ENCODE measurements at places on chromosomes 5 and 9. TPM values are rescaled to one million over a fixed set of nuclear protein-coding genes. Genes with fewer than 3 reads are reported as not detected.

GRCh38 chr5:157912621-157913325, 53.8 kb upstream of the CLINT1 start:
- DNase-seq = no peak

DMRT3 gene
- total RNA-seq = 0.24 TPM

- DNase-seq = no peak
Observed at GRCh38 chr9:107292821-107293542, 9.9 kb downstream of the RAD23B start.

DNA sequence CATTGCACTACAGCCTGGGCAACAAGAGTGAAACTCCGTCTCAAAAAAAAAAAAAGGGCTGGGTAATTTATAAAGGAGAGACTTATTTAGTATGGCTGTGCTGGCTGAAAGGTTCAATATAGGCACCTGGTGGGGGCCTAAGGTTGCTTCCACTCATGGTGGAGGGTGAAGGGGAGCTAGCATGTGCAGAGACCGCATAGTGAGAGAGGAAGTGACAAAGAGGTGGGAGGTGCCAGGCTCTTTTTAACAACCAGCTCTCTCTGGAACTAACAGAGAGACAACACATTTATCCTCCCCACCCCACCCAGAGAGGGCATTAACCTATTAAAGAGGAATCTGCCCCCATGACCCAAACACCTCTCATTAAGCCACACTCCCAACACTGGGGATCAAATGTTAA, 28.9 kb upstream of the SERINC5 start:
- no peak for DNase-seq

DNA sequence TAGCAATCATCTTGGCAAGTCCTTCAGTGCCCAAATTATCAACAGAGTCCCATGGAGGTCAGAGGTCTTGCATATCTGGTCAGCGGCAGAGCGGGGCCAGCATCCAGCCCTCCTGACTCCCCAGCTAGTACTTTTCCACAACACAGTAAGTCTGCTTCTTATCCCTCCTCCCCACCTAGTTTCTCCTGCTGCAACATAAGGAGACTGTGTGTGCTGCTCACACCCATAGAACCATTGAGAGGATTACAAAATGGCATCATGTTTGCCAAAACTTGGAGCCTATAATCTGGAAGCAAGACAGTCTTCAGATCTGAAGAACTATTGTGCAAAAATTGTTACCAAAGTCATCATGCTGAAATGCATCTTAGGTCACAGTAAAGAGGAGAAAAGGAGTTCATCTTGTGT, 125.8 kb upstream of the ZNF366 start:
- DNase-seq = no peak

- DNase-seq = peak; percentile 60
Observed at GRCh38 chr9:97845130-97845529, 7.9 kb upstream of the FOXE1 start.

DNA sequence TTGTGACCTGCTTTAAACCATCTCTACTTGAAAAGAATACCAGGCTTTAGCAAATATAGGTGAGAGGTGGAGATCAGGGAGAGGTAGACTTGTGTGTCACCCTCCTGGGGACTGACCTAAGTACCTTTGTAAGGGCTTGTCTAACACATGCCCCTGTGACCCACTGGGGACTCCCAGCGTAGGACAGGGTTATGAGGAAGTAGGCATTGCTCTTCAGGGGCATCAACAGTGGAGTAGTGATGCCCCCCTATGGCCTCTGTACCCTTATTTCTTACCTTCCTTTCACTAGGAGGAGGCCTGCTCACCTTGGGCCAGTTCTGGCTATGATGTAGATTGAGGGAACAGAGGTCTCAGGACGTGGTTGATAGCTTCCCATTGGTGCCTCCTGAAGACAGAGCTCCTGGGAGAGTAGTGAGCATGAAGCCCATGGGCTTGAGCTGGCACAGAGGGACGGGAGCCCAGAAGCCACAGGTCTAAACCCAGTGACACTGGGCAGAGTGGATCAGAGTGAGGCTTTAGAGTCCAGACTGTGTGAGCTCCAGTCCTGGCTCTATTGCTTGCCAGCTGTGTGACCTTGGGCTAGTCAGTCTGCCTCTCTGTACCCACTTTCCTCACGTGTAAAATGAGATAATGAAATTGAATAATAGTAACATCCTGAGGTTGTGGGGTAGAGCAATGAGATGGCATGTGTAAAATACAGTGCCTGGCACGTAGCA, 191.7 kb downstream of the AOPEP start:
- DNase-seq = no peak

GRCh38 chr5:126339215-126339805, 83.9 kb upstream of the GRAMD2B start:
- peak; percentile 72 for DNase-seq

MAMDC2 gene
- total RNA-seq = 4.2 TPM

PCDHGB6 gene
- total RNA-seq = 0.33 TPM

DNA sequence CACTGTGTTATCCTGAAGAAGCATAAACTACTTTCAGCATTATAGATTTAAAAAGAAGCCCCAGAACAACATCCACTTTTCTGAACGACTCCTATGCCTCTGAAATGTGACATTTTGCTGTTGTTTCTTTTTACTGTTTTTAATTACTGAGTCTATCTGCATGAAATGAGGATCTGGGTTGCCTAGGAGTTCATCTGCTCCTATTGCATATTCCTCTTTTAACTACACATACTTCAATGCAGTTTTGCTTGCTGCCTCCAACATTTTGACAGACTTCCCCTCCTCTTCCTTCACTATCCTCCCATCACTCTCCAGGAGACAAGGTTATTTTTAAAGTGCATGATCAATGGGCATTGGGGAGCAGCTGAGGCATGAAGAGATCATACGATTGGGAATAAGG, 164.5 kb downstream of the TMC1 start:
- no peak for DNase-seq

DNA sequence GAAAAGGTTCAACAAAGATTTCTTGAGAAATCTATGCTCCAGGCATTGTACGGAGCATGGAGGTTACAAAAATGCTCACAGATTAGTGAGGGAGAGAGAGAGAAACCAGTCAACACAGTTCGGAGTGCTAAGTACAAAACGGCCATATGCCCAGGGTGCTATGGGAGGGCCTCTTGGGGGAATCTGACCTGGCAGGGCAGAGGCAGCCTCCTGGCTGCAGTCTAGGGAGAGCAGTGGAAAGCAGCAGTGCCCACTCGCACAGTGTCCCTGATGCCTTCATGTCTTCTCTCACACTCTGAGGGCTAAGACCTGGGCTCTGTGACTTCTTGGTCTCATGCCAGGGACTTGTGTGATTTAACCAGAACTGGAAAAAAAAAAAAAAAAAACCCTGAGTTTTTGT, 29.8 kb upstream of the SMC5 start:
- no peak for DNase-seq

- DNase-seq = no peak
Observed at GRCh38 chr9:118561051-118561450, 808.2 kb downstream of the BRINP1 start.

MCIDAS gene
- 1.3 TPM for total RNA-seq

GRCh38 chr5:170254056-170254455, 21.3 kb downstream of the C5orf58 start:
- DNase-seq = peak; percentile 41

DNA sequence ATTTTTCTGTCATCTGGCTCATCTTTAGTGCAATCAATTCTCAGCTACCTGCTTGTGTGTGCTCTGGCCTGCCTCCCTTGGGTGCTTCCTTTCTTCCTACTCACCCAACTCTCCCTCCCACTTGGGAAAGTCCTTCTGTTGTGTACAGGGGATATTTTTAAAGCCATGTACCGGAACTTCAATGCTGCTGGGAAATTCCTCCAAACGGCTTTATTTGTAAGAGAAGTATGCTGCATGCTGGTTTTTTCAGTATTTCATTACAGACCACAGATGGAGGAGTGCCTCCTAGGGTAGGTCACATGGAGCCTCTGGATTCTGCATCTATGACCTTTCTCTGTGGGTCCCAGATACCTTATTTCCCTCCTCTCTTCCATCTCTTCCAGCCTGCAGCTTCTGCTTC, 5.4 kb upstream of the HMHB1 start:
- DNase-seq = no peak

CIZ1 gene
- 60.6 TPM for total RNA-seq

PLPPR1 gene
- total RNA-seq = not detected

GRCh38 chr5:1172007-1172581, 29.3 kb upstream of the SLC6A19 start:
- DNase-seq = no peak

GRCh38 chr5:179795049-179795862, 1.5 kb downstream of the LTC4S start:
- no peak for DNase-seq

- peak; percentile 31 for DNase-seq
Observed at GRCh38 chr5:33379757-33380156, 61.0 kb upstream of the TARS1 start.

NUDT2 gene
- total RNA-seq = 67.4 TPM

PFDN1 gene
- 201 TPM for total RNA-seq

PCDHGC5 gene
- 3.7 TPM for total RNA-seq

DNA sequence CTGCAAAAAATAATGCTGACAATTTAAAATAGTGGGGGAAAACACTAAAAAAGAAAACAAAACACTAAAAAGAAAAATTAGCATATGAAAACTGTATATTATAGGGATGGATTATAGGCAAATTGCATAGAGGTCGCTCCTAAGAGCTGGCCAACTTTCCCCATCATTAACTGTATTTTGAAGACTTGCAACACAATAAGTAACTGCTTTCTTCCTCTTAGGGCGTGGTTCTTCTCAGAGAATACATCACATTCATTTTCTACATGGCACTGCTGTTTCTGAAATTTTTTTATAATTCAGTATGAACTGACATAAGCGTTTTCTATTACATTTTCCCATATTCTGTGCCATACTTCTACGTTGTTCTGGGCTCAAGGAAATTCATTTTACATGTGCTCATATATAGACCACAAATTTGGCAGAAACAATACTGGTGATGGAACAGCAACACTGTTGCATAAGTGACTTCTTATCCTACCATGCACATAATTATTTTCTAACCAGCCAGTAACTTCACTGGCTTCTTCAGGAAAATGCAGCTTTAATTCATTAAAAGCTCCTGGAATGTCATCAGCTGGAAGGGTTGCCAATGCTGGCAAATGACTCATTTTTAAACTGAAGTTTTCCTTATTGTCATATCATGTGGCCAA, 171.2 kb upstream of the DMAC1 start:
- no peak for DNase-seq

- DNase-seq = no peak
Observed at GRCh38 chr9:27703216-27703980, 130.1 kb upstream of the C9orf72 start.

DNA sequence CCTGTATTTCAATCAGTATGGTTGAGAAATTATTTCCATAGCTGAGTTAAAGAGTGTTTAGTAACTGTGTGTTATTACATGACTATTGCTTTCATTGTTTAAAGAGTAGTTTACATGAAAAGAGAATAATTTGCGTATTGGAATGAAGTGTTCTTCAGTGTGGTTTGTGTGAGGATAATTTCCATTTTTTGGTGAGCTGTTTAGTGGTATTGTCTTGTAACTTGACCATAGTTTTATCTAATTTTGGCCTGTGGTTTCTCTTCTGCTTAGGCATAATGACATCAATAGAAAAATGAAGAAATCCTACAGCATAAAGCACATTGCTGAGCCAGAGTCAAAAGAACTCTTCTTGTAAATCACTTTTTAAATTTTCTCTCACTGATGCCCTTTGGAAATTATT, 151.2 kb downstream of the SNCAIP start:
- no peak for DNase-seq

- no peak for DNase-seq
Observed at GRCh38 chr9:36006549-36007315, 30.0 kb upstream of the RECK start.

GRCh38 chr5:107401470-107402122, 269.1 kb downstream of the EFNA5 start:
- DNase-seq = no peak

C9orf152 gene
- not detected for total RNA-seq

C9orf153 gene
- total RNA-seq = not detected

PRDM9 gene
- not detected for total RNA-seq

Data from A172 (cell line).